ENCODE measurements at places on chromosomes 1 and 21.

DNA sequence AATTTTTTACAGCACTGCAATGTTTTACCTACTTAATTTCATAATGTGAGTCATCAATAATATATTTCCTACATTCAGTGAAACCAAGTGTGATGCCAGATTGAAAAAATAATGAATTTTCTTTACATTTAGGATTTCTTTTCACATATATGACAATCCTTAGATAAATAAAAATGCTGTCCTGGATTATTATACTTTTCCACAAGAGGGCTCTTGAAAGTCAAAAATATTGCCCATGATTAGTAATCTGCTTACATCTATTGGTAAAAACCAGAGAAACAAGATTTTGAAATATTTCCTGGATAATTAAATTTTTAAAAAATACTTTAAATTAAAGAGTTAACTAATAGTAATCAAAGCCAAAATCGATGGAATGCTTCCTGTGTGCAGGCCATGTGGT, 86.8 kb upstream of the PLPPR4 start:
- no peak for DNase-seq

- DNase-seq: no peak
Observed at GRCh38 chr21:34270411-34270810, 93.4 kb upstream of the KCNE2 start.

DNA sequence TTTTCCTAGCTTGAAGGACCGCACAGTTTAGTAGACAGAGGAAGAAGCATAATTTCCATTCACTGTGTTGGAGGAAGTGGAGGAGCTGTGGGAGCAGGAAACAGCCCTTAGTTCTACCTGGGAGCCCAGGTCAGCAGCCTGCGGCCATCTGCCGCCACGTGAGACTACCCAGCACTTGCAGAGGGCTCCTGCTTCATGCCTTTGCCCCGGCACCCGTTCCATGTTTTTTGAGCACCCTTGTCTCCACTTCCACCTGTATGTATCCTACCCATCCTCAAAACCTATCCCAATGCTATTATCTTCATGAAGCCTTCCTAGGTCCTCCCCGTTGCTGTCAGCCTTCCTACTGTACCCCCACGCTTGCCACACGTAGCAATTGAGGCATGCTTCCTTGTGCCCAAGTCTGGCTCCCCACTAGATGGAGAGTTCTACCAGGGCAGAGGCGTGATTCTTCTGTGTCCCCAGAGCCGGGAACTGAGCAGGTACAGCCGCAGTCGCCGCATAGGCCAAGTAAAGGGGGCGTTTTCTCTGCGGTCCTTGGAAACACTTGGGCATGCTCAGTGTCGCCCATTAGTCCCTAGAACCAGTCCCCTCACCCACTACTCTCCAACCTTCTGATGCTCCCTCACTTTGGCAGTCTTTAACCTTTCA, 1.9 kb downstream of the SLC6A9 start:
- DNase-seq: no peak

DNA sequence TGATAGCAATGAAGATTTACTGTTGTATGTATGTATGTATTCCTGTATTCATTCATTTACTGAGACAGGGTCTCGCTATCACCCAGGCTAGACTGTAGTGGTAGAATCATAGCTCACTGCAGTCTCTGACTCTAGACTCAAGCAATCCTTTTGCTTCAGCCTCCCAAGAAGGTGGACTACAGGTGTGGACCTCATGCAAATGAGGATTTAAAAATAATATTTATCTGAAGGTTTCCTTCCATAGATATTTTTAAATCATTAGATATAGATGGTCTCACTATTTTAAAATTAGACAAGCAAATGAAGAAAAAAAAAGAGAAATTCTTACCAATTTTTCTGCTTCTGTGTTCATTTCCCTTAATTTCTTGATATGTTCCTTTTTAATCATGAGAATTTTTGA, 27.0 kb downstream of the MIXL1 start:
- no peak for DNase-seq

GRCh38 chr1:93446837-93447451, 974 bp upstream of the FNBP1L start:
- no peak for DNase-seq

GRCh38 chr1:63955370-63956145, 181.7 kb downstream of the ROR1 start:
- DNase-seq: no peak

GRCh38 chr1:240285540-240285939, 193.9 kb downstream of the FMN2 start:
- no peak for DNase-seq

DNA sequence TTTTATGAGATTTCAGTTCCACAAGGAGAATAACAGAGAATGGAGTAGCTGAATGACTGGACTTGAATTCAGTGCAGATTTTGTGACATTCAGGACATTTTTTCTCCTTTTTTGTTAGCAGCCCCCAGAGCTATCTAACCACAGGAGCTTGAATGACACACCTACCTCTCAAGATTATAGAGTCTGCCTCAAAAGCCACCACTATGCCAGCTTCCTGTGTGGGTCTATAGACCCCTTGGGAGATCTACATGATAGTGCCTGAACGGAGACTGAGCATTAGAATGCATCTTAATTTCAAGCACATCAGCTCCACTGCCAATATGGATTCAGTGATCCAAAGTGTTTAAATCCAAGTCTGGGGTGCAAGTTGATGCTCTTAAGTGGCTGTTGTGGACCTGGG, 74.4 kb upstream of the ZNF648 start:
- DNase-seq: no peak

- DNase-seq: no peak
Observed at GRCh38 chr1:6170742-6171201, 9.3 kb downstream of the CHD5 start.

- no peak for DNase-seq
Observed at GRCh38 chr1:112807999-112808398, 92.9 kb upstream of the PPM1J start.

GRCh38 chr1:119879510-119880434, 16.5 kb downstream of the ADAM30 start:
- no peak for DNase-seq

DNA sequence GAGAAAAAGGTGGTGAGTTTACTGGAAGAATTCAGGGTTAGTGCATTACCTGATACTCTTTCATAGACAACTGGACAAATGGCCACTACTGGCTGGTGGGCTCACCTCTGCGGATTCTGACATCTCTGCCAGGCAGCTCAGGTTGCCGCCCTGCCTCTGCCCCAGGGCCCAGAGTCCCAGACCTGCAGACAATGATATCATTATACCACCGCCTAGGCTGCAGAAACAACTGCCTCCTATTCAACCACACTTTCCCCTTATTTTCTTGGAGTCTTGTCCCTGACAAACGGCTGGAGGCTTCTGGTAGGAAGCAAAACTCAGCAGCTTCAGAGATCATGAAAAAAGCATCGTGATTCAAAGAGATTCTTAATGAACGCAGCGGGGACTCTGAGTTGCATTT, 37.0 kb downstream of the IRF2BP2 start:
- no peak for DNase-seq

DNA sequence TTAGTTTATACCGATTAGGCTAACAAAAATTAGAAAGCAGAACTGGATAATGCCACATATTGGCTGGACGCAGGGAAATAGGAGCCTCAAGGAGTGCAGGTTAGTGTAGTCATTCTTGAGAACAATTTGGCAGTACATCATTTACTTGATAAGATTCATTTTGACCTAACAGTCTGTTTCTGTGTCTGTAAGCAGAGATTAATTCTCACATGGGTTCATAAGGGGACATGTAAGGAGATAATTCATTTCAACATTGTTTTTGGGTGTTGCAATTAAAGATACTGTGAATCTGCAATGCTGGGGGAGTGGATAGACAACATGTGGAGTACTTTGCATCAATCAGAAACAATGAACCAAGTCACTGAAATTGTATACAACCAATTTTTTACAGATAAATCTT, 32.0 kb downstream of the AGO3 start:
- no peak for DNase-seq

DNA sequence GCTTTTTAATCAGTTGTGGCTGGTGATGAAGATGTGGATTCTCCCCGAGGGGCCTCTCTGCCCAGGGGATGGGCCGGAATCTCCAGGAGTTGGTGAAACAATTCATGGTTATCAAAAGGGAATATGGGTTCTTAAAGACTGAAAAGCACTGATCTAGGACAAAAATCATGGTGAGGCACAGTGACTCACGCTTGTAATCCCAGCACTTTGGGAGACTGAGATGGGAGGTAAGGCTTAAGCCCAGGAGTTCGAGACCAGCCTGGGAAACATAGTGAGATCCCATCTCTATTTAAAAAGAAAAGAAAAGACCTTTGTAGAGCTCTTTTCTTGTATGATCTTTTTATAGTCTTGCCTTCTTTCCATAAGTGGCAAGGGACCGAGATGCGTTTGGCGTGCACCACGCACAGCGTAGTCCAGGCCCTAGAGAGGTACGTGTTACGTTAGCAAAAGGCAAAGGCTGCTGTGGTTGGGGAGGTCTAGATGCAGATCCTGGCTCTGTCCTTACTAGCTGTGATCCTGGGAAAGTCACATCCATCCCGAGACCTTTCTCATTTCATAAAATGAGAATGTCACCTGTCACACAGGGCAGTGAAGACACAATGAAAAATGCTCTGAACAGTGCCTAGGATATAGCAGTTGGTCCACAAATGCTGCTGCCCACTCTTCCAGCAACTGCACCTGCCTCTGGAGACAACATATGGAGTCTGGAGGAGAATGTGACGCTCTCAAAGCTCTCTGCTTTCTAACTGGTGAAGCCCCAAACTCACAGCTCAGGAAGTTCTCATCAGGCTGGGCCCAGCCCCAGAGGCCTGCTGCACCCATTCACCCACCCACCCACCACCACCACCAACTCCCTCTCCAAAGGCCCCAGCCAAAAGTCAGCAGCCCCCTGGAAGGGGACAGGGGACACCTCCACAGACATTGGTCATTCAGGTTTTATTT, 54.8 kb downstream of the KIF21B start:
- no peak for DNase-seq

- DNase-seq: no peak
Observed at GRCh38 chr1:185656663-185657062, 77.5 kb upstream of the HMCN1 start.

GRCh38 chr1:20590306-20590777, 1.4 kb downstream of the CDA start:
- DNase-seq: no peak

GRCh38 chr1:1128454-1129139, 12.7 kb upstream of the C1orf159 start:
- no peak for DNase-seq

All from T-helper 9 cell (primary cell).